ENCODE measurements at places on chromosomes 11 and 22.

GRCh38 chr11:38582151-38582550, 1984.1 kb upstream of the RAG2 start:
- no peak for DNase-seq

DNA sequence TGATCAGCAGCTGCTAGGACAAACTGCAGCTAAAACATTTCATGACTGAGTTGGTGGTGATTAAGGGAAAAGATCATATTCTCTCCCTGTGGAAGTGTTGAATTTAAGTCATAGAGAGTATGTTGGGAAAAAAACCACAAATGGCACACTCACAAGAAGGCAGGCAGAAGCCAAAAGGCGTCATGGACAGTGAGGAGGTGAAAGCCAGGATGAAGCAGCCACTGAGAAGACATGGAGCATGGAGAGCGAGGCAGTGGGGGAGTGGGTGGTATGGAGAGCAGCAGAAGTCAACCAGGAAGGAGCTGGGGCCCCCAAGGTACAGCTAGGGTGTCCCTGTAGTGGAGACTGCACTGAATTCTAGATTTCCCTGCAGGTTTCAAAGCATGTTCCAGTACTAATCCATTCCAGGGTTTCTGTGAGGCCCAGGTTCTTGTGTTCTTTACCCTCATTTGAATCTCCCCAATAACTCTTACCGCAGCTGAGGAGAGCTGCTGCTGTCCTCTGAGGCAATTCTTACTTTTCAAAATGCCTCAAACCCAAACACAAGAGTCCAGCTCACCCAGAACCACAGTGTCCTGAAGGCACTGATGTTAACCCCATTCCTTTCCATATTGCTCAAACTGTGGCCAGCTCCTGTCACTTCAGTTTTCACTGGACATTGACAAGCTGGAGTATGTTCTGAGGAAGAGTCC, 191.8 kb upstream of the E2F8 start:
- no peak for DNase-seq

DNA sequence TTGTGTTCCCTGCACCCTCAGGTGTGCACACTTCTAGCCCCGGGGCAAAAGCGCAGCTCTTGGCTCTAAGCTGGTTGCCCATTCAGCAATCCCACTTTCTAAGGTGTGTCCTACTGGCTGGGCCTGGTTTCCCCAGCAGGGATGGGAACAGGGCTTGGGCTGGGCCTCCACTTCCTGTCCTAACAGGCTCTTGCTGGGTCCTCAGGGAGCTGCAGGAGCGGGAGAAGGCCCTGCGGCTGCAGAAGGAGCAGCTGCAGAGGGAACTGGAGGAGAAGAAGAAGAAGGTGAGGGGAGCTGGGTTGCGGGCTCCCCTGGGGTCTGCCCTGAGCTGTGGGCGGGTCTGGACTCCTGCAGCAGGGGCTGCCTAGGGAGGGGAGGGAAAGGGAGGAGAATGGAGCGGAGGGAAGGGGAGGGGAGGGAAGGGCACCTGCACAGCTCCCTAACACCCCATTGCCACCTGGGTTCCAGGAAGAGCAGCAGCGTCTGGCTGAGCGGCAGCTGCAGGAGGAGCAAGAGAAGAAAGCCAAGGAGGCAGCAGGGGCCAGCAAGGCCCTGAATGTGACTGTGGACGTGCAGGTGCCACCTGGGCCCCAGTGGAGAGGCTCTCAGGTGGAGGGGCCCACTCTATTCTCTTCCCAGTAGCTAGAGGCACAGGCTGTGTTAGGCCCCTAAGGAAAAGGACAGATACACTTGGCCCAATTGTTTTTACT, 24.6 kb downstream of the INCENP start:
- DNase-seq, result no peak

DNA sequence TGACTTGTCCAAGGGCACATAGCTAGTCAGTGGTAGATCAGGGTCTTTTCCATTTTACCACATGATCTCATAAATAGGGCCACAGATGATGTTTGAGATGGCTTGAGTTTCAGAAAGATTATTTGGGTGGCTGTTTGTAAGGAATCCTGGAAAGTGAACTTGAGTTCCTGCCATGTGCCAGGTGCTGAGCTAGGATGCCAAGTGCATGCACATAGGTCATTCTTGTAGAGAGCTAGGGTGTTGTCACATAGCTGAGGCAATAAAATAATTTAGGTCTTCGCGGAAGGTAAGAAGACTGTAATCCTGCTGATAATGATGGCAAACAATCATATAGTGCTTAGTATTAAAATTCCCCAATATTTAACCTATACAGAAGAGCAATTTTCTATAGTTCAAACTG, 1162.6 kb upstream of the TENM4 start:
- DNase-seq, result no peak

GRCh38 chr11:125245299-125245698, 80.7 kb downstream of the PKNOX2 start:
- no peak for DNase-seq

- no peak for DNase-seq
Observed at GRCh38 chr11:105780781-105781525, 171.1 kb downstream of the GRIA4 start.

GRCh38 chr11:69391192-69392103, 90.0 kb upstream of the LINC01488 start:
- DNase-seq, result no peak

GRCh38 chr11:64629796-64630562, 39.0 kb downstream of the SLC22A12 start:
- no peak for DNase-seq

DNA sequence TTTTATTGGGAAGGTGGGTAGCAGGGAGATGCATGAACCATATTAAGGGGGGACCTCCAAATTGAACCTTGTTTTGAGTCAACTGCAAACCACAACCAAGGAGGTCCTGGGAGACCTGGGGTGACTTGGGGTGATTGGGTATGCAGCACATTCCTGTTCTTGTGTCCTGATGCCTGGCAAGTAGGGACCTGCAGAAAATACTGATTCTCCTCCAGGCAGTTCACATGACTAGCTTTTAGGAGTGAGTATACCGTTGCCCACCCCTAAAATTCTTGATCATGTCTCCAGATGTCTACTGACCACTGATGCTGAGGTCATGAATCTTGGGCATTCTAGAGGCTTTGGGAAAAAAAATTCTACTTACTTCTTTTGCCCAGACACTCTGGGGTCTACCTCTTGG, 6.3 kb downstream of the EHF start:
- no peak for DNase-seq

DNA sequence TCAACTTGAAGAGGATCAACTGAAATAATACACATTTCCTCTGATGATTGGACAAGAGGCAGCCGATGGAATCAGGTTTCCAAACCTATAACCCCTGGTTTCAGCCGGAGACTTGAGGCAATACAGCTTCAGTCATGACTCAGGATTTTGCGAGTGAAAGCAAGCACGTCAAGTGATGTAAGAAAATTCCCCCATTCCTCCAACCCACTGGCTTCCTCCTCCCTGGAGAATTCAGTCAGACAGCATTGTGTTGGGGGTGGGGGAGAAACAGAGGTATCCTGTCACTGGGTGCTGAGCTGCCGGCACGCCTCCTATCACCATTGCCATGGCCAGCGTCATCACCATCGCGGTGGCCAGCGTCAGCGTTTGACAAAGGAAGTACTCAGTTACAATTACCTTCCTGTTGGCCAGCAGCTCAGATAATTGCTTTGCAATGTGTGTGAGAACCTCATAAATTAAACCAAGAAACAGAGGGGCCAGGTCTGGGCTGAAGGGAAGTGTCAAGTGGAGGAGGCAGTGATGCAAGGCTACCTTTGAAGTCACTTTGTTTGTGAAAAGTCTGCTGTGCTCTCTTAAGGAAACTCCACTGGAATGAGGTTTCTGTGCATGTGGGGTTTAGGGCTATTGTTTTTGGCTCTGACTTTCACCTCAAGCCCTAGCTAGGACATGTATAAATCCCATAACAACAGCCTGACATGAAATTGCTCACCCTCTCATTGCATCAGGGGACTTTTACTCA, 50.2 kb downstream of the LIF start:
- peak; percentile 64 for DNase-seq

- DNase-seq, result no peak
Observed at GRCh38 chr11:62553839-62554361, 7.3 kb upstream of the AHNAK start.

DNA sequence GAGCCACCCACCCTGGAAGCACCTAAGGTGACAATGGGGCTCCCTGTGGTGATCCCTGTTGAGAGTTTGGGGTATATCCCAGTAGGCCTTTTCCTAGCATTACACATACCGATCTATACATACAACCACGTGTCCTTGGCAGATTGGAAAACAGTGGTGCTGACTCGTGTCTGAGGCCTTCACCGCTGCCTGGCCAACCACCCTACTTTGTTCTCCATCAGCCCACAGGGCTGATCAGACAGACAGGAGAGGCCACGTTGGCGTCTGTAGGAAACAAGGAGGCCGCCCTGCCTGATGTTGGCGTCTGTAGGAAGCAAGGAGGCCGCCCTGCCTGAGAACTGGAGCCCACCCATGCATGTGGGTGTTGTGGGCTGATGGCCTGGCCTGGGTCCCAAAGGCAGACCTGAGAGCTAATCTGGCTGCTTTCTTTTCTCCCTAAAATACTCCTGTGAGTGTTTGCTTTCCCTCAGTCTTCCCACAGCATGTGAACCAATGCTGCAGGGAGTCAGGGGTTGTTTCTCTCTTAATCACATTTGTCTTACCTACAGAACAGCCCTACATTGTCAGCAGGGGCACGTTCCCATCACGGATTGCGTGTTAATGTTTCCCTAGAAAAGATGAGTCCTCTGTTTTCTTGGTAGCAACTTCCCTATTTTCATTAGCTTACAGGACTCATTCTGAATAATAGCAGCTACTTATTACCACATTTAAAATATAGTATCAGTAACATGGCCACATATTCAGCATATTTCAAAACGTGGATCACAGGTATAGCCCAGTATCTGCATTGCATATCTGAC, 57.2 kb downstream of the SBF1 start:
- no peak for DNase-seq

DNA sequence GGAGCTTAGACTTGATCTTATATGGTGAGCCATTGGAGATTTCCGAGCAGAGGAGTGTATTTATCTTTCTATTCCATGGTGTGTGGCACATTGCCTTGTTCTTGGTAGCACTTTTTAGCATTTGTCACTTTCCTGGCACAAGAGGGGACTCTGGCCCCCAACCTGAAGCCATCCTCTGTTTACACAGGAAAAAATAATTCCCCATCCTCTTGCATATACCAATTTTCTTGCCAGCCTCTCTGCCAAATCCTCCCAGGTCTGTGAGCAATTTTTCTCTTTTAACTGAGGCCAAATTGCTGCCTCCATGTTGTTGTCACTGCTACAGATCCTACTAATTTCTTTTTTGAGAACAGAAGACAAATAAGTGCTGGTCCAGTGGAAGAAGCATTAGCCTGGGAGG, 20.3 kb upstream of the FAM181B start:
- no peak for DNase-seq

- peak; percentile 80 for DNase-seq
Observed at GRCh38 chr11:36622431-36623136, 24.5 kb upstream of the RAG2 start.

GRCh38 chr11:15059132-15059915, 14.1 kb upstream of the CALCB start:
- no peak for DNase-seq

DNA sequence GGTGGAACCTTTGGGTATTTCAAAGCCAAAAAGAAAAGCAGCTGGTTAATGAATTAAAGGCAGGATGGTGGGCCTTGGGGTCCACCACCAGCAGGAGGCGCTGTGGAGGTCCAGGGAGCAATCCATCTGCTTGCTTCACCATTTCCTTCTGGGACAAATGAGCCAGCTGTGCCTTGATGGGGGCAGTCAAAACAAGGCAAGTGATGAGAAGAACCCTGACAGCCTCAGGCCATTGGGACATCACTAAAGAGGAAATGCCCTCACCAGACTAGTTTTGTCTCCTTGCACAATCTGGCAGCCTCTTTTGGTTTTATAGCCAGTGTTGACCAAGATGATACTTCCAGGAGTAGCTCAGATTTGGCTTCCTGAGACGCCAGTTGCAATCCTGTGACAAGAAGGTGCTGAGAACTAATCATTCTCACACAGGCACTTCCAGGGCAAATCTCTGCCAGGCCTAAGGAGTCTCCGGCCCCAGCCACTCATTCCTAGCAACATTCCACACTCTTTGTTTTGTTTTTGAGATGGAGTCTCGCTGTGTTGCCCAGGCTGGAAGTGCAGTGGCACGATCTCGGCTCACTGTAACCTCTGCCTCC, 38.2 kb upstream of the WEE1 start:
- peak; percentile 88 for DNase-seq

GRCh38 chr11:128626913-128627665, 39.7 kb upstream of the ETS1 start:
- DNase-seq, result no peak

GRCh38 chr11:122085264-122085663, 30.8 kb downstream of the BLID start:
- no peak for DNase-seq

DNA sequence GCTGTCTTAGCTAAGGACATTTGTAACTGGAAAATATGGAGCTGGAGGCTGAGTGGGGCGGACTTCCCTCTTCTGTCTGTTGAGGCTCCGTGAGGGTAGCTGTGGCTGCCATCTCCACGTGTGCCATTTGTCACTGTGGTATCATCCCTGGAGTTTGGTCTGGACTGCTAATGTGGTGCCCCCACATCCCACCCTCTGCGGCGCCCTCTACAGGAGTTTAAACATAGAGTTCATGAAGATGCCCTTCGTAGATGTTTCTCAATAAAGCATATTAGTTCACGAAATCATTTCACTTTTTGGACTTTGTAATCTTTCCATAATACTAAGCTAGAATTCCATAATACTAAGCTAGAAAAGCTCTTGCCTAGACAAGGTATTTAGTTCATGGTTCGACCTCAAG, 52.4 kb downstream of the TECTA start:
- DNase-seq, result no peak

DNA sequence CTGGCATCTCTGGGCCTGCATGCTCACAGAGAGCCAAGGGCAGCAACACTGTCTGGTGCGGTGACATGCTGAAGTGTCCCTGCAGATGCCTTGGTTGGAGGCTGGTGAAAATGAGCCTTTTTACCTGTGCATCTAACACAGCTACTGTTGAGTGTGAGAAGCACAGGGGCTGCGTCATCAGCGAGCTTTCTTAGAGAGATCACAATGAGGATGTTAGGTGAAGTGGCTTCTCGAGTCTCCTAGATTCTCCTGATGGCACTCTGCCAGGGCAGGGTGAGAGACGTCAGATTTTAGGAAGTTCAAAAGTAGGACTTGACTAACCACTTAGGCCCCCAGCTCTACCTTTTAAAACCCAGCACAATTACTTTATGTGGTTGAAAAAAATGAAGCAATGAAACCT, 3.6 kb upstream of the SLC15A3 start:
- no peak for DNase-seq

DNA sequence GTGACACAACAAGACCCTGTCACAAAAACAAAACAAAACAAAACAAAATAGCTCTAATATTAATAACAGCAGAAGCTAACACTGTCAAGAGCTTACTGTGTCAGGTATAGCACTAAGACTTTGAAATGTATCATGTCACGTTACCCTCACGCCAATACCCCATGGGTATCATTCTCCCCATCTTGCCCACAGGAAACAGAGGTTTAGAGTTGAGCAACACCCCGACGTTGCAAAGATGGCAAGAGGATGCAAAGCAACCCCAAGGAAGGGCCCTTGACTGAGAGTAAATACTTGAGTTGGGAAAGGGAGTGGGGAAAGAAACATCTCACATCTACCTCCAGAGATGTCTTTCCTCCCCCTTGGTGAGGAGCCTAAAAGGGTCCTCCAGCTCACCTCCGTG, 366.8 kb downstream of the LARGE1 start:
- DNase-seq, result no peak

All from erythroblast (primary cell).